Breast epithelium (tissue), 4 donors: ENCODE measurements at places on chromosomes 11 and 22.

DNA sequence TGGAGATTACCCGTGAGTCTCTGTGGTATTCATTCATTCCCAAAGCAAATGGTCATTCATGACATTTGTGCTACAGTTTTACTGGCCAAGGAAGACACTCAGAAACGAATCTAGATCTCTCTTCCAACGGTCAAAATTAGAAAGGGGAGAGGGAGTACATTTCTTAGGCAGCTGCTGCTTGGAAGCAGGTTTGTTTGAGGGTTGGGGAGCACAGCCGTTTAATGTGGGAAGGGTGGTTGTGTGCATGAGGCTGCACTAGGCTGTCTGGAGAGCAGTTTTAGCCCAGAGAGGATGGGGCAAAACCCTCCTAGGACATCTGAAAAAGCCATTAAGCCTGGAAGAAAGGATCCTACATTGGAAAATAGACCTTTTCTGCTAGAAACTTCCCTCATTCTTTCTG is 29.7 kb upstream of the TIMP3 start:
- H3K27me3 ChIP-seq, result no peaks in the 10 kb centered on the region
- no peaks in the 10 kb centered on the region for H3K36me3 ChIP-seq
- no peak for DNase-seq
- H3K4me3 ChIP-seq, result no peak overlapping the region

- no peaks in the 10 kb centered on the region for H3K27me3 ChIP-seq
- DNase-seq, result no peak
- peaks cover 5% of the 10 kb centered on the region for H3K4me1 ChIP-seq
- H3K27ac ChIP-seq, result no peak overlapping the region
- no peaks in the 10 kb centered on the region for H3K36me3 ChIP-seq
Observed at GRCh38 chr11:111631666-111632039, 29.4 kb downstream of the SIK2 start.

GRCh38 chr22:38335077-38335476 is 17.8 kb upstream of the CSNK1E start:
- no peak for DNase-seq
- H3K4me1 ChIP-seq, result no peaks in the 10 kb centered on the region
- no peaks in the 10 kb centered on the region for H3K36me3 ChIP-seq

DNA sequence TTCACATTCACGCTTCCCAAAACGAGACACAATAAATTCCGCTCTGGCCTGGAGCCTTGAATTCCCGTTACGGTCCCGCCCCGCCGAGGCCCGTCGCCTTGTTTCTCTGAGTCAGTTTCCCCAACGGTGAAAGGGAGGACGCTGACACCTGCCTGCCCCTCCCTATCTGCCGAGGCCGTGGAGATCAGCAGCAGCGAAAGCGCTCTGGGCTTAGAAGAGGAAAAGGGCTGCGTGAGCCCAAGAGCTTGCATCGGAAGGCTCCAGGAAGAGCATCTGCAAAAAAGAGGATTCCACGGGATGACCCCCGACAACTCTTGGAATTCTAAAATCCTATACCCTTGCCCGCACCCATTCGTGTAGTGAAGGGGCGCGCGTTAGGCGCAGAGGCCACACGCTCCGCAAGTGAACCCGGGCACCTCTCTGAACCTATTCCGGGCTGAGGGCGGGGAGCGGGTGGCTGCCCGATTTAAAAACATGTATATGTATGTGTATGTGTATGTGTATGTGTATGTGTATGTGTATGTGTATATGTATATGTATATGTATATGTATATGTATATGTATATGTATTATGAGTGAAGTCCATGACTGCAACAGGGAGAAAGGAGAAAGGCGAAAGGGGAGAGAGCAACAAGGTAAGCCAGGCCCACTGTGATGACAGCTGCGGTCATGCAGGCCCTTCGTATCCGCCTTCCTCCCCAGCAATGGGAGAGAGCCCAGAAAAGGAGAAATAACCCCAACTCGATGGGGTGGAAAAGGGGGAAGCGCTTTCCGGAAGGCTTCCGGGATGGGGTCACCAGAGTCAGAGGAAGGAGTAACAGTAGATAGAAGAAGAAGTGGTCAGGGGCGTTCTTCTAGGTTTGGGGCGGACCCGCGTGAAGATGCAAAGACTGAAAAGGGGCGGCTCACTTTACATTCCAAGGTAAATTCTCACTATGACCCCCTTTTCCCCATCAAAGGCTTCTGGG is 948 bp upstream of the MRTFA start:
- no peak for DNase-seq
- peak overlapping the region; percentile 96 for H3K4me3 ChIP-seq
- H3K4me1 ChIP-seq, result no peaks in the 10 kb centered on the region
- no peaks in the 10 kb centered on the region for H3K27me3 ChIP-seq
